A549 treated with dexamethasone at 1 μM for 4 hours (cell line): ENCODE measurements at places on chromosomes 5 and 9. TPM values are rescaled to one million over a fixed set of nuclear protein-coding genes. Genes with fewer than 3 reads are reported as not detected.

PITX1 gene
- total RNA-seq, result 18.8 to 33.5 TPM (median 31.7 TPM) in 5 replicates

PDE6A gene
- total RNA-seq, result 0.20 to 0.32 TPM (median 0.30 TPM) in 5 replicates

MEIKIN gene
- total RNA-seq, result not detected in 5 replicates

DDX4 gene
- total RNA-seq, result 0.05 to 0.08 TPM in 2 of 5 replicates, not detected in the others

TMEM215 gene
- total RNA-seq, result 0.02 TPM in 3 of 5 replicates, not detected in the others

PCDHGA10 gene
- total RNA-seq, result 0.02 TPM in 2 of 5 replicates, not detected in the others

PCDHGA9 gene
- 0.04 to 0.07 TPM (median 0.05 TPM) in 4 of 5 replicates, not detected in the other for total RNA-seq

MORN5 gene
- not detected in 5 replicates for total RNA-seq

CCNB1 gene
- total RNA-seq, result 223 to 265 TPM (median 256 TPM) in 5 replicates

PHYHD1 gene
- 0.08 to 0.42 TPM (median 0.38 TPM) in 5 replicates for total RNA-seq

TAF11L10 gene
- not detected in 5 replicates for total RNA-seq

IRX2 gene
- 1.4 to 2.4 TPM (median 2.1 TPM) in 5 replicates for total RNA-seq

SHOC1 gene
- 0.01 to 0.02 TPM in 2 of 5 replicates, not detected in the others for total RNA-seq

ECSCR gene
- not detected in 5 replicates for total RNA-seq

ANKRD33B gene
- total RNA-seq, result 8.0 to 13.2 TPM (median 11.5 TPM) in 5 replicates

SH3RF2 gene
- 1.9 to 3.1 TPM (median 2.2 TPM) in 5 replicates for total RNA-seq

HRCT1 gene
- 0.14 to 0.40 TPM (median 0.18 TPM) in 5 replicates for total RNA-seq

REEP2 gene
- 6.2 to 7.7 TPM (median 6.7 TPM) in 5 replicates for total RNA-seq

SLC6A18 gene
- total RNA-seq, result not detected in 5 replicates

CFAP157 gene
- 0.05 to 0.11 TPM (median 0.09 TPM) in 4 of 5 replicates, not detected in the other for total RNA-seq

FOXD4L4 gene
- total RNA-seq, result 0.04 to 0.07 TPM (median 0.05 TPM) in 3 of 5 replicates, not detected in the others

SOX30 gene
- 0.06 to 0.14 TPM (median 0.08 TPM) in 3 of 5 replicates, not detected in the others for total RNA-seq

LEAP2 gene
- total RNA-seq, result 0.48 to 0.98 TPM (median 0.75 TPM) in 5 replicates

TESK1 gene
- 19.4 to 32.8 TPM (median 30.3 TPM) in 5 replicates for total RNA-seq

GLRX gene
- total RNA-seq, result 71.8 to 151 TPM (median 80.3 TPM) in 5 replicates
